Liver (tissue), 10 donors: ENCODE measurements at places on chromosomes 1 and 21. TPM values are rescaled to one million over a fixed set of nuclear protein-coding genes. Genes with fewer than 3 reads are reported as not detected.

DNA sequence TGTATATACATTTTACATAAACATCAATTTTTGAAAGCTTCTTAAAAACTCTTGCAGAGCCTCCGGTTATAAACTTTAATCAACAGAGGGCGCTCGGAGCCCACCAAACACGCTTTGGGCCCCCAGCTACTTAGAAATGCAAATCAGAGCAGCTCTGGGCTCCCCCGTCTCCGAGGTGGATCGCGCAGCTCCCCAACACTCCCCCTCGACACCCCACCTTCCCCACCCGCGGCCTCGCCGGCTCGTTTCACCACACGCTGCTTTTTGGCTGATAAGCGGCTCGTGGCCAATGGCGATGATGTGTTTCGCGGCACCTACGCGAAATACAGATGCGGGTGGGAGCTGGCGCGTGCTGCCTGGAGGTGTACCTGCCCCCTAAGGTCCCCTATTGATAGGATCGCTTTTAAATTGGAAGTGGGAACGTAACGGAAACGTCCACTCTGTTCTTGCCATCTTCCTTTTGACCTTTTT lies 1.7 kb upstream of the KIF26B start:
- DNase-seq: peak; percentile 47

DNA sequence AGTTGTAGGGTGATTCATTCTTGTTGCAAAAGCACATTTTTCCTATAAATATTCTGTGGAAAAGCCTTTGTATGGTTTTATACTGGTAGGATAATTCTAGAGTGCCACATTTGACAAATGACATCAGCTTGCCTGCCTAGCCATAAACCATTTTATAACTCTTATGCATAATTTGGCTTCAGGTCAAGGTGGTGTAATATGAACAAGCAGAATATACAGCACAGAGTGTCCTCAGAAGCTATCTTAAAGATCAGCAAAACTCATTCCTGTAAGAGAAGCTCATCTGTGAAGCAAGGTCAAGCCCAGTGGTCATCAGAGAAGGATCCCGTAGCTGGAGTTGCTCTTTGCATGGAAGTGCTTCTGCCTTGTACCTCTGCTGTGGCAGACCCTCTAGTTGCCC lies 24.0 kb upstream of the C1orf21 start:
- DNase-seq: no peak

DNA sequence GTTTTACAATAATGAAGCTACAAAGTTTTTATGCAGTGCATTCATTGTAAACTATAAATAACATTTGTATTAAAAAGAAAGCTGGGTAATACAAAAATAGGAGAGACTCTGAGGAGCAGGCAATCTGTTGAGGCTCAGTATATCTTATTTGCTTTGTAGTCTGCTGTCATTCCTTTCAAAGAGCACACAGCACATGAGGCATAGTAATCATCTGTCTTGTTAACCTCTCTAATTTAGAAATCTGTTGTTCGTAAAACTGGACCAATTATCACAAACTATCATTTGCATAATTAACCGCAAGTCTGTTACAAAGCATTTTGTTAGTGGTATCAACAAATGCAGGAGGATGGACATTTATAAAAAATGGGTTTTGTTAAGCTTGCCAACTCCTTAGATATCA lies 51.0 kb downstream of the SELENOF start:
- no peak for DNase-seq

DNA sequence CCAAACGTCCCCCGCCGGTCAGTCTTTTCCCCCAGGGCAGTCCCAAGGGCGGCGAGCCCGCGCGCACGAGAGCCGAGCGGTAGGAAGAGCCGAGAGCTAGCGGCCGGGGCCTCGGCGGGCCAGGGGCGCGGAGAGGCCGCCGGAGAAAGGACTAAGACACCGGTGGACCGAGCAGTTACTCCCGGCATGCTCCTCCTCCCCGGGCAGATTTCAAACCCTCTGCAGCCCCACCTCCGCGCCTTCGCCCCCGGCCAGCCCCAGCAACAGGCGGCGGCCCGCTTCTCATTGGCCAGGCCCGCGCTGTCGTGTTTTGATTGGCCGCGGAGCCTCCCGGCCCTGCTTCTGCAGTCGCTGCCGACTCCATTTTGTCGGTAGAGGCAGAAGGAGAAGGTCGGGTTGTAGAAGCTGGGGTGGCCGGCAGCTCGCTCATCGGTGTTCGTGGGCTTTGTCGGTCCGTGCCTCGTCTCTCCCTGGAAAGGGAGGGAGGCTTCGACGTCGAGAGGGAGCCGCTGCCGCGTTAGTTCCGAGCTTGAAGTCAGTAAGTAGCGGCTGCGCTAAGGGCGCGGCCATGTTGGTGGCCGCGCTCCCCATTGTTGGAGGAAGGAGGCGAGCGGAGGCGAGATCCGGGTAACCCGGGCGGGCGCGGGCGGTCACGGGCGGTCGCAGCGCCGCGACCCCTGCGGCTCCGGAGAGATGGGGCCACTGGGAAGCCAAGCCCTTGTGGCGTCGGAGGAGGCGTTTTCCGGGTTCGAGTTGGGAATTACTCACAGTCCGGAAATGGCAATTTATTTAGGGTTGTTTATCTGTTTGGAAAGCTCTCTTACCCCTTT lies at the start of gene PNRC2:
TSS of gene PNRC2 (plus strand) at position 368 of the 830 bp plus-strand sequence. CDS start 1,630 bp downstream, outside the sequence.
- DNase-seq: peak; percentile 96

DNA sequence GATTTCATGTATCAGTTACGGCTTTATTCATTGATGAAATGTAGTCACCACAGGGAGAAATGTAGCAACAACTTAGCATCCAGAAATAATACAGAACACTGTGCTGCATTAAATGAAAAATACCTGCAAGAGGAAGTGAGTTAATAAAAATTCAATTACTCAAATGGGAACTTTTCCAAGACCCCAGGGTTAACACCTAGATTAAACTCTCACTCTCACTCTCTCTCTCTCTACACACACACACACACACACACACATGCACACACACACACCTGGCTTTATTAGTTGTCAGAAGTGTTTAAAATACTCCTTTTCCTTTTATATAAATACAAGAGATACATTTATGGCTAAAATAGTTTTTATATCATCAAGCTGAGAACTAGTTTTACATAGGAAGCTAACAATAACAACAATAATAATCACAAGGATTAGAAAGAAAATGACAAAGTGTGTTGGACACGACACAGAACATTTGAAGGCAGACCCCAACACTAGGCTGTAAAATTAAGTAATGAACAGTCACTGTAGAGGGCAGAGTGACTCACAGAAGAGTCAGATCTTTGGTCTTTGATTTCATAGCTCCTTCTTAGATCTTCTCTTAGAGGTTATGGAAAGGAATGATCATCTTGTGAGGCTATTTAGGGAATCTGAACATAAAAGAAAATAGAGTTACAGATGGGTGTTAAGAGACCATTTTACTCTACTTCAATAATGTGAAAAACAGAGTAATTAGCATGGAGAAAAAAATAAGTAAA lies 1266.0 kb upstream of the ADGRL2 start:
- no peak for DNase-seq

GRCh38 chr1:113040718-113041412 lies 32.1 kb upstream of the LRIG2 start:
- no peak for DNase-seq

- DNase-seq: no peak
Observed at GRCh38 chr1:55500601-55501000, 285.4 kb upstream of the USP24 start.

DNA sequence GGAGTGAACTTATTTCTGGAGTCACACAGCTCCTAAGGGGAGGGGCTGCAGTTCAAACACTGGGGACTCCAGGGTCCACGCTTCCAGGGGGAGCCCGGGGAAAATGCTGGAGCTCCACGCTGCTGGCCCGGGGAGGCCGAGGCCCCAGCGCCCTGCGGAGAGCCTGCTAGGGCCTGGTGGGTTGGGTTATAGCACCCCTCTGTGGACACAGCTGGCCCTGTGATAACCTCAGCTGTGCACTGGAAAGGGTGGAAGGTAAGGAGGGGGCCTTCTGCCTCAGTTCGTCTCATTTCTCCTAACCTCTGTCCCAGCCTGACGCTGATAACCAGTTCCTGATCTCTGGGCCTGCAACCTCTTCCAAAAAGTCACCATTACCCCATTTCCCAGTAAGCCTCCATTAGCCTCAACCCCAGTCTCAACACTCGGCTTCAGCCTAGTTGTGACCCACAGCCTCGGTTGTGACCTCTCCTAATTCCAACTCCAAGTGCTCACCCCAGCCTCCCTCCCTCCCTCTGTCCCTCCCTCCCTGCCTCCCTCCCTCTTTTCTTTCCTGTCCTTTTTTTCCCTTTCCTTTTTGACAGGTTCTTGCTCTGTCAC lies 7.1 kb downstream of the NBL1 start:
- peak; percentile 49 for DNase-seq

DNA sequence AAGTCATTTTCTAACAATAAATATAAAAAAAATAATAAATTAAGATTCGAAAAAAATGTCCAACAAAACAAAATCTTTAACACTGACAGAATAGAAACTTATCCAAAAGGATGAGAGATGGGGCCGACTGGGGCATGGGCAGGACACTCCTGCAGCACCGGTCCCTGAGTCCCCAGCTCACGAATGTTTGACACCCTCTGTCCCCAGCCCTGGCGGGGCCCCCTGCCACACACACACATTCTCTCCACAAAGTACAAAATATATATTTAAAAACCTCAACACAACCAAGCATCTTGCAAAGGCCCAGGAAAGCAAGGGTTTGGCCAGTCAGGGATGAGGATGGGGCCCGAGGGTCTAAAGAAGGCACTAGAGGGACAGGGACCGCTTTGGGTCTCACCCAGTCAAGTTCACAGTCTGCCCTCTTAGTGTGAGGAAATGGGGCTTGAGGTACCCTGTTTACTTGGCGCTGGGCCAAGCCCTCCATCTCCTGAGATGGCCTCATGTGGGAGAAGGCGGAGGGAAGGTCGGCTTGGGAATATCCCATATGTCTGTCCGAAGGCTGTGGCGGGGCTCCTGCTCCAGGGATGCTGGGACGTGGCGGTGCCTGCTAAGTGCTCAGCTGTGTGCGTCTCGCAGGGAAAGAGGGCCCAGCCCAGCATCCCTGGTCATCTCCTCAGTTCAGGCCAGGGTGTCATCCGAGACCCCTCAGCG lies 31.3 kb downstream of the EPHA2 start:
- no peak for DNase-seq

DNA sequence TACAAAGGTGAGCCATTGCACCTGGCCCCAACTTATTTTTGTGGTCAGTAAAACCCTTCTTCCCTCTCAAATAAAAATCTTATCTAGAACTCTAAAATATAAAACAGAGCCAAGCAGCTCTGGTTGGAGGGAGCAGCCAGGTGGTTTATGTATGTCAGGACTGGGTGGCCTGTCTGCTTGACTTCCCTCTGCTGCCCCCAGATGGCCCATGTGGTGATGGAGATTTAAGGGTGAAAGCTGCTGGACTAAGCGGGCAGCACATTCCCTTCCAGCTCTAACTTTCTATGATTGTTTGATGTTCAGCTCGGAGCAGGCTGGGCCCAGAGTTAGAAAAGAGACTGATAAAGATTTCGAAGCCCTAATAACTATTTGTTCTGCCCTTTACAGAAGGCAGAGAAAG lies 11.9 kb upstream of the PAQR6 start:
- DNase-seq: no peak

GRCh38 chr1:66521721-66522365 lies 12.1 kb upstream of the SGIP1 start:
- no peak for DNase-seq

GRCh38 chr1:208500375-208500774 lies 256.2 kb upstream of the PLXNA2 start:
- DNase-seq: no peak

- DNase-seq: no peak
Observed at GRCh38 chr1:106937104-106937503, 119.4 kb upstream of the PRMT6 start.

GRCh38 chr21:45515241-45516061 lies 26.8 kb downstream of the SLC19A1 start:
- no peak for DNase-seq

- DNase-seq: no peak
Observed at GRCh38 chr1:229192031-229192430, 78.9 kb upstream of the RAB4A start.

DNA sequence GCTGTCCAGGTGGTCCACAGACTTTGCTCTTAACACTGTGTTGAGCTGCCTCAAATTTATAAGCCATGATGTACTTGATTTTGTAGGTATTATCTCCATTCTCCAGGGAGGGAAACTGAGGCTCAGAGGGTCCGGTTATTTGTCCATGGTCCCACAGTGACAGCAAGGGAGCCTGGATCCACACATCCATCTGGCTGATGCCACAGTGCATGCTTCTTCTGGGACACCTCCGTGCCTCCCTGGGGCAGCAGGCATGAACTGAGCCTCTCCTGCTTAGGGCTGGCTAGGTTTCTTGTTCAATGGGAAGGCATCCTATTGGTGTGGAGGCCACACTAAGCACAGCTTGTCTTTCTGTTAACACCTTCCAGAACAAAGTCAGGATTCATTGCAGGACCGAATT lies 317.3 kb downstream of the AJAP1 start:
- DNase-seq: peak; percentile 6

DNA sequence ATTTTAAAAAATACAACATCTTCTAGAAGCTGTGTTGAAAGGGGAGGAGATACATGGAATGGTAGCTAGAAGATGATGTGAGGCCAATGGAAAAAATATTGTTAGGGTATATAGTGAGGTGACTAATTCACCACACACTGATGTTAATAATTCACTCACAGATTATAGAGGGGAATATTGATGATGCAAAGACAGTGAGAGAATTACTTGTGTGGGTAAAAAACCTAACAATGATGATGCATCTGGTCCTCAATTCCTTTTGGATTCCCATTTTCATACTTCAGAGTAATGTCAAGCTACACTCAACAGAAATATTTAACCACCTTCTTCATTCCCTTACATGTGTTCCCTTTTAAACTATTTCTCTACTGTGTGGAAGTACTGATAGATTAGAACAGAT lies 169.5 kb upstream of the DPYD start:
- DNase-seq: no peak

DNA sequence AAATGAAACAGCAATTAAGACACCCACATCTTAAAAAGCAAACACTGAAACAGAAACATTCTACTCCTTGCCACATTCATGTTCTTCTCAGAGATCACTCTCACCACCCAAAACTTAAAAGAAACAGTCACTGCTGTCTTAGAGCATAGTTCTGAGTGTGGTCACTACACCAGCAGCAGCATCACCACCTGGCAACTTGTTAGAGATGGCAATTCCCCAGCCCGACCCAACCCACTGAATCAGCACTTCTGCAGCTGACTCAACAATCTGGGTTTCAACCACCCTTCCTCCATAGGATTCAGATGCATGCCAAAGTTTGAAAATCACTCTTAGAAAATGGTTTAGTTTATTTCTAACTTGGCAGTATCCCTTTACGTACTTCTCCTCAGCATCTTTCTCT lies 126.1 kb downstream of the CDC42BPA start:
- peak; percentile 67 for DNase-seq

DNA sequence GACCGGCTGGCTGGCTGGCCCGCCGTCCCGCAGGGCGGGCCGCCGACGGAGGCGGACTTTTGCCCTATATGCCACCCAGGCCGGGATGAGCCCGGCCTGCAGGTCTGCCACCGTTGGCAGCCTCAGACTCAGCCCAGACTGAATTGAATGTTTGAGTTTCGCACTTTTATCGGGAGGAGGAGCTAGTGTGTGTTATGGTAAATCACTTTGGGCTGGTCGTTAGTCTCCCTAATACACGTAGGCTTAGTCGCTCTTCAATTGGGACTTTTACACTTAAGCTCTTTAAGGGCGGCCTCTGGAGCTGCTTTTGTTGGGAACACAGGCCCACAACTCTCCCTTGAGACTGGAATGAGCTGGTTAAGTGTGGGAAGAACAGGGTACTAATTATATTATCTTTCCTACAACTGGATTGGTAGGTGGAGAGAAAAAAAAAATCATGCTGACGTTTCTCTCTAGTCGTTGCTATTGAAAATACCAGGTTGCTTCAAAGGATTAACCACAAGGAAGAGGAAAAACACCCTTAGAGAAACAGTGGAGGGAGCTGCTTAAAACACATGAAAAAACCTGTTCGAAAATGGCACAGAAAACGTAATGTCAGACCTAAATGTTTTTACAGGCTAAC lies 1.4 kb upstream of the IRF2BP2 start:
- DNase-seq: no peak

NGF gene
- 1.5 TPM for polyA plus RNA-seq

TDRD10 gene
- 0.97 TPM for polyA plus RNA-seq

SAMSN1 gene
- polyA plus RNA-seq: 2.2 TPM
